ENCODE measurements at places on chromosomes 5 and 9.

GRCh38 chr9:118318770-118319431, 614.7 kb downstream of the TLR4 start:
- no peak for DNase-seq

DNA sequence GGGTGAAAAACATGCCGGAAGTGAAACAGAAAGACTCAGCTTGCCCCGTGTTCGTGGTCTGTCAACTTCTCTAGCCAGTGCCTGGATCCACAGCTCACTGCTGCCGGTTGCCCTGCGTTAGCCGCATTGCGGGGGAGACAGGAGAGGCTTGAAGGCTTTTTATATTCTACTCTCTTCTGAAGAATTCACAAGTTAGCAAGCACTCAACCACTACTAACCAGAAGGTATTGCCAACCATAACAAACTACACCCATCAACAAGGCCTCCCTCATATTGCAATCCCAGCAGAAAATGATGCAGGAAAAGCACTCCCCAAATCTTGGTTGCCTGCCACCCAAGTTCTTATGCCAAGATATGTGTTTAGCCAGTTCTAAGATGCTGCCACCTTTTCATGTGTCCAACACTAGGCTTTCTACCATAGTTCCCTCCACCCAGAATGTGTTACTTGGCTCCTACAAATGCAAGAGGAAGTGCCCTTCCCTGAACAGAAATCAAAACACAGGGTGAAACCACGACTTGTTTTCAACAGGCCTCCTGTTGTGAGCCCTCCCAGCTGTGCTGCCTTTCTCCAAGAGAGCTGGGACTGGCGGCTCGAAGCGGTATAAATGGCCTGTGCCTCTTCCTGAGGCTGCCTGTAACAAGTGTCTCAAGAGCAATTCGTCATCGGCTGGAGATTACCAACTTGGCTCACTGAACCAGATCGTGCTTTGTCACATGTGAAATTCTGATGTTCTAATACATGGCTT, 129.0 kb downstream of the SNX18 start:
- peak; percentile 53 for DNase-seq

DNA sequence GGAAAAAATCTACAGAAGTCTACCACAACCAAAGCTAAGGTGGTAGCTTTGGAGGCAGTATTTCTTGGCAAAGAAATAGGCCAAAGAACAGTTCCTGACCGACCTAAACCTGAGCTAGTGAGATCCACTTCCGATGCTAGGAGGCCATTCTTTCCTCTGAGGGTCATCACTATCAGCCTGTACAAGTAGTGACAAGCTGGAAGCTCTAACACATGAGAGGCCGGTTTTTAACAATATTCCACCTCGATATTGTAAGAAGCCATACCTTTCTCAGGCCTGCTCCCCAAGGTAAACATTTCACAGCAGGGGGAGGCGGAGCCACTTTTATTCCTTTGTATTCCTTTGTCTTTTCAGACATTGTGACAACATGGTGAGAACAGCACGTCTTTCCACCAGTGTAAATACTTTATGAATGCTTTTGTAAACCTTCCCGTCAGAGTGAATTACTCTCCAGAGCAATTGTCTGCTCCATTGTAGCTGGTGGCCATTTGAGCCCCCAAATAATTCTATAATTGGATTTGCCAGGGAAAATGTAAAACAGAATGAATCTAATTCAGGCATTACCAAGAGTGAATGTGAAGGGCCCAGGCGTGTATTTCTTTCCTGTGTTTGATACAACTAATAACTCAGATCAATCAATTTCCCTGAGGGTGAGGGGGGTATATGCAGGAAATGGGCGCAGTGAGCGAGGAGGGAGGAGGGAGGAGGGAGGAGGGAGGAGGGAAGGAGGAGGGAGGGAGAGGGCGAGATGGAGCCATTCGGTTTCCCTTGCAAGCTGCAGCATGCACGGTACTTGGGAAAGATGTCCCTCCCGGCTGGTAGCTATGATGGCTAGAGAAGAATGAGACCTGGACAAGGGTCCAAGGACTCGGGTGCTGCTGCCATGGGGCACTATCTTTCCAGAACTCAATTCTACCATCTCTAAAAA, 166.6 kb downstream of the CDK5RAP2 start:
- DNase-seq: no peak

GRCh38 chr5:65061250-65061973, 292.7 kb downstream of the CWC27 start:
- DNase-seq: no peak

- DNase-seq: no peak
Observed at GRCh38 chr9:136100700-136101614, 5.9 kb upstream of the NACC2 start.

- no peak for DNase-seq
Observed at GRCh38 chr9:75964427-75964826, 74.0 kb downstream of the PCSK5 start.

DNA sequence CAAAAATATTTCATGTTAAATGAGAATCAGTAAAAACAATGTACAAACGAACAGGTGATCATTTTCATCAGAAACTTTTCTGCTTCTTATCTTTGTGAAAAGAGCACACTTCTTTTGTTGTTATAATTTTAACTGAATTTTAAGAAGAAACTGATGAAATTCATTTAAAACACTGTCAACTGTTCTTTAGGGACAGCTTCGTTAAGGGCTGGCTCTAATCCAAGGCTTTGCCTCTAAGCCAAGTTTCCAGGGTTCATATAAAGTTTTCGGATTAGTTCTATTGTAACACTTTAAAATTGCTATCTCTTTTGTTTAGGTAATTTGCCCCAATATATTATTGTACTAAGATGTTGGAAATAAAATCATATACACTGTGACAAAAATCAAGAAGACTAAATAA, 559.2 kb downstream of the TUSC1 start:
- DNase-seq: no peak

DNA sequence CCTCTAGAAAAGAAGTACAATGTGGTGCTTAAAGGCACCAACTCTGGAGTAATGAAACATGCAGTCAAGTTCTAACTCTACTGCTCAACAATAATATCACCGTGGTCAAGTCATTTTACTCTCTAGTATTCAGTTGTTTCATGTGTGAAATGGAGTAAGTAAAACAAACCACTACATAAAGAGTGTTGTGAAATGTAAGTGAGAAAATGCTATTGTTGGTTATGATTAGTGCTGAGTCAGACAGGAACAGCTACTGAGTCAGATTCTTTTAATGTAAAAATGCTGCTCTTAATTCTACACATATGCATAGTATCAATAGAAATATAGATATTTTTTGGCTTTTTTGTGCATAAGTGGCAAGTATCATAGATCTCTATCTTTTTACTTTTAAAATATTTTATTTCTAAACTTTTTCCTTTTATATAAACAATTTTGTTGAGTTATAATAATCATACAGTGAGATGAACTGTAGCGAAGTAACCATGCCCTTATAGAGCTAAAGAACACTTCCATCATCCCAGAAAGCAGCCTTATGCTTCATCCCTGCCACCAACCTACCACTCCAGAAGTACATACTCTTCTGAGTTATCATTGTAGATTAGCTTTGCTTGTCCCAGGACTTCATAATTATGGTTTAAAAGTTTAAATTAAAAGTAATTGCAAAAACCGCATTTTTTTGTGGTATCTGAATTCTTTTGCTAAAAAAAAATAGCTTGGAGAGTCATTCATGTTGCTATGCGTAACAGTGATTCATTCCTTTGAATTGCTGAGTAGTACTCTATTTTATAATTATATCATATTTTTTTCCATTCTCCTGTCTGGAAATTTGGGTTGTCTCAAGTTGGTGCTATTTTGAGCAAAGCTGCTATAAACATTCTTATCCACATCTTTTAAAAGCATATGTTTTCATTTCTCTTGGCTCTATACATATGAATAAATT, 548.2 kb upstream of the CLINT1 start:
- no peak for DNase-seq

- no peak for DNase-seq
Observed at GRCh38 chr9:8252445-8252844, 452.9 kb upstream of the DMAC1 start.
